Stomach (tissue), 19 donors: ENCODE measurements at places on chromosomes 11 and 22. TPM values are rescaled to one million over a fixed set of nuclear protein-coding genes. Genes with fewer than 3 reads are reported as not detected.

Gene SLC37A2
- total RNA-seq: not detected

Gene BLID
- not detected for total RNA-seq

Gene SCARF2
- 6.4 TPM for total RNA-seq

Gene SPI1
- total RNA-seq: 8.2 TPM

Gene FGF19
- total RNA-seq: not detected

Gene LMF2
- total RNA-seq: 58.5 TPM

Gene NCAM1
- 67.7 TPM for total RNA-seq

GRCh38 chr11:130480711-130481140 lies 32.3 kb downstream of the ADAMTS15 start:
- DNase-seq: no peak

- peak; percentile 86 for DNase-seq
These were observed 32.0 kb downstream of the TMEM184B start for GRCh38 chr22:38240734-38241252.

GRCh38 chr22:27224485-27225374 lies 567.3 kb downstream of the MIAT start:
- DNase-seq: peak; percentile 85

DNA sequence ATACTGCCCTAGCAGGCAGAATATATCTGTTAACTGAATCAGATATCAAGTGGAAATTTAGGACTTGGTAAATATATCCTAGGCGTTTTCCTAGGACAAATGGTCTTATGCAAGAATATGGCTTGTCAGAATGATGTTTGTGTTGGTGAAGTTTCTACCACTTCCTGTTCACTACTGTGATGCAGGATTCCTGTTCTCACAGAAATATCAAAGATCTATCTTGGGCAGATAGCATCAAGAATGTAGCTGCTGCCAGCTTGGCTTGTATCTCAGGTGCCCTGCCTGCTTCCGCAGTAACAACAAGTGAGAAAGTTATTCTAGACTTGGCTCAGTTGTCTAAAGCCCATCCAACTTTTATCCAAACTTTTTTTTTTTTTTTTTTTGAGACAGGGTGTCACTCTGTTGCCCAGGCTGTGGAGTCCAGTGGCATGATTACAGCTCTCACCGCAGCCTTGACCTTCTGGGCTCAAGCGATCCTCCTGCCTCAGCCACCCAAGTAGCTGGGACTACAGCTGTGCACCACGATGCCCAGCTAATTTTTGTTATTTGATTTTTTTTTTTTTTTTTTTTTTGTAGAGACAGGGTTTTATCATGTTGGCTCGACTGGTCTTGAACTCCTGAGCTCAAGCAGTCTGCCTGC lies 61.3 kb downstream of the PPME1 start:
- DNase-seq: no peak

GRCh38 chr11:66559142-66559865 lies 9.1 kb downstream of the CTSF start:
- DNase-seq: peak; percentile 66

DNA sequence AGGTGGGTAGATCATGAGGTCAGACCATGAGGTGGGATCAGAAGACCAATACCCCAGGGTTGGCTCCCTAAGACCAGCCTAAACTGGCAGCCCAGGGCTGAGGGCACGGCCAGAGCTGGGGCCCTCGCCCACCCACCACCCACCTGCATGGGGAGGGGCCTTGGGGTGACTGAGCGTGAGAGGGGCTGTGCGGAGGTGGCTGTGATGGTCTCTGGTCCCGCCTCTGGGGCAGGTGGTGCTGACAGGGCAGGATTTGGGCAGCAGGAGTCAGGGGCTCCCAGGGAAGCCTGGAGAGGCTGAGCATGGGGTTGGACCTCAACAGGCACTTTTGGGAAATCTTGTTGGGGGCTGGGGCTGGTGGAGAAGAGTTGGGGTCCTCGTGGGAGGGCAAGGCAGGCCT lies 39.8 kb upstream of the MUC5AC start:
- DNase-seq: no peak

- DNase-seq: no peak
These were observed 18.4 kb downstream of the STIM1 start for GRCh38 chr11:3873712-3874349.

- no peak for DNase-seq
These were observed 575.3 kb upstream of the B3GAT1 start for GRCh38 chr11:134987223-134987768.

- DNase-seq: no peak
These were observed 96.9 kb downstream of the MTMR3 start for GRCh38 chr22:29979777-29980321.

DNA sequence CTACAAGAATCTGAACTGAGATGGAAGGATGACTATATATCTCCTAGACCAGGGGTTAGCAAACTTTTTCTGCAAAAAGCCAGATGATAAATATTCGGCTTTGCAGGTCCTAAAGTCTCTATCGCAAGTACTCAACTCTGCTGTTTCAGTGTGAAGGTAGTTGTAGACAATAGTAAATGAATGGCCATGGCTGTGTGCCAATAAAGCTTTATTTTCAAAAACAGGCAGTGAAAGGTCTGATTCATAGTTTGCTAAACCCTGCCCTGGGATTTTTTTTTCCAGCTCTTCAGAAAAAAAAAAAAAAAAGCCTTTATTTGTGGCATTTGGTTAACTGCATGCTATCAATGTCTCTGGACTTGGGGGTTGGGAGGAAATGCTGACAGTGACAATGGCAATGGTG lies 37.5 kb downstream of the FAM227A start:
- DNase-seq: no peak

GRCh38 chr11:17734986-17735817 lies 621 bp downstream of the KCNC1 start:
- peak; percentile 72 for DNase-seq

DNA sequence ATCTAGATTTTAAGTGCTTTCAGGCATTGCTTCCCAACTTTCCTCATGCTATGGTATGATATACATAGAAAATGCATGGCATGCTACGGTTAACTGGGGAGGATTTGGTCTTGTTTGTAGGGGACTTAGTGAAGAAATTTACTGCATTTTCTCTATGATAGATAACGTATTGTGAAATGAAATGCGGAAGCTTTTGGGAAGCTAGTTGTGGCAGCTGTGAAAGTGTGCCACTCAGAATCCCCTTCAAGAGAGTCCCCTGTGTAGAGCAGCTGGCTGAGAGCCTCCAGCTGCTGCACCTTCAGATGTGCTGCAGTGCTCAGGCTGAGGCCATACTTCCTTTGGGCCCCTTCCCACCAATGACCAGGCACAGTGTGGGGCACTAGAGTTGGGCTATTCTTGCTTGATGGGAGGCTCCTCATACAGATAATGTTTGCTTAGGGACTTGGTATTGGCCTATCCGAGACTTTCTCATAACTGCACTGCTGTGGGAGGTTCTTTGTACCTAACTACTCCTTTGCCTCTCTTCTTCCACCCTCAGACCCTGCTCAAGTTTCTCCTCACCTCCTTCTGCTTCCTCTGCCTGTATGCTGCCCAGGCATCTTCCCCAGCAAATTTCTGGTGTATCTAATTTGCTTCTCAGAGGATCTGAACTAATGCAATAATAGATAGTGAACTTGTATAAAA lies 67.3 kb downstream of the HIPK3 start:
- no peak for DNase-seq

DNA sequence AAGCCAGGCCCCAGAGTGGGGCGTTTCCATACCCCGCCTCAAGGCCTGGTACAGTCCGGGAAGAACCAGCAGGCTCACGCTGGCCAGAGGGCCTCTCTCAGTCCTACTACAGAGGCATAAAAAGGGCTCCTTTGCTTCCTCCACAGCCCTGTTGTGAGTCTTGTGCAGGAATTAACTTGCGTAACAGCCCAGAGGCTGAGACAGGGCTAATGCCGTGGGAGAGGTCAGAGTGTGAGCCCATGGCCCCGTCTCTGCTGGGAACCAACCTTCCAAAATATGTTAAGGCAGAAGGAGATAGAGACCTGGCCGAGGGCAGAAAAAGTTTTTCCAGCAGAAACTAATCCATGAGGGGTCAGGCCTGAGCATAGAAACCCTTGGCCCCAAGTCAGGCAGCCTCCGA lies 19.9 kb upstream of the TMEM184B start:
- no peak for DNase-seq

- DNase-seq: no peak
These were observed 2.2 kb upstream of the MTA2 start for GRCh38 chr11:62603776-62604299.

DNA sequence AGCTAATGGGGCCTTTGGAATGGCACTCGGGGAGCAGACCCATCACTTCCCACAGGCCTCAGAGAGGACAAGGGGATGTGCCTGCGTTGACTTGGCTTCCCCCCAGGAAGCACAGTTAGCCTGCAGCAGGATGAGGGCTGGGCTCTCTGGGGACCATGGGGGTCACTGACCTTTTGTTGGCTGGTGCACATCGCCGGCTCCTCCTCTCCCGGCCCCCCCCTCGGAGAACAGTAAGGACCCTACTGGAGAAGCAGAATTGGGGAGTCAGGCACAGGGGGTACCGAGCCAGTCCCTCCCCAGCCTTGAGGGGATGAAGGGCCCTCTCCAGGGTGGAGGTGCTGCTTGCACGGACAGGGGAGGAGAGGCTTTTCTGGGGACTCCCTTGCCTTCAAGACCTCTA lies 32.8 kb downstream of the NRXN2 start:
- DNase-seq: no peak

DNA sequence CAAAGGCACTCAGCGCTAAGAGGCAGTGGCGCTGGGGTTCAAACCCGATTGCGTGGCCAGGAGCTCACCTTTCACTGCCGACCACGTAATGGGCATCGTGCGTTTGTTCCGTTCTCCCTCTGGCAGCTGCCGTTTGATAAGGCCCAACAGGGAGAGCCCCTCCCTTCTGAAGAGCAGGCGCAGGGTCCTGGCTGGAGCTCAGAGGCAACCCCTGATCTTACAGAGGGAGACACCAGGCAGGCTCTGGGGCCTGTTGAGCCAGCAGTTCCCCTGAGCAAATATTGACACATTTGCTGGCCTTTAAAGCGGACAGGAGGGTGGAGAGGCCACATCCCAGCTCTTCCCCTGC lies 11.7 kb upstream of the C1QTNF6 start:
- DNase-seq: no peak

DNA sequence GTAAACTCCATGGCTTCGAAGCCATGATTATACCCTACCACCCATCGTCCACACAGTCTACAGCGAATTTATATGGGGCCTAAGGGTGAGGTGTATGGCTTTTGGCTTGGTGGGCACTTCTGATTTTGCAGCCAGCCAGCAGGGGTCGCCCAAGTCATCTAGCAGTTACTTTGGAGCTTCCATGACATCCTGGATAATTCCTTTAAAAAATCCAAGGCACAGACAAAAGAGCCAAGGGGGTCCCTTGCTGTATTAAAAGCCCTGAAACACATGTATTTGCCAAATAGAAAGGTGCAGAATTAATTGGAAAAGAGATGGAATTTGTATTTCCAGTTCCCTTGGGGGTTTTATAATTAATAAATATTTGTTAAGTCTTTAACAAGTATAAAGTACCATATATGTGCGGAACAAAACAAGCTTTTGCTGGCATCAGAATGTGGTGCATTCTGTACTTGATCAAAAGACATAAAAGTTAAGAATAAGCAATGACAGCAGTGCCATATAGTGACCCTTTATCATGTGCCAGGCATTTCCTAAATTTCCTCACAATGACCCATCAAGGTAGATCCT lies 132.8 kb upstream of the PITPNB start:
- DNase-seq: peak; percentile 90

DNA sequence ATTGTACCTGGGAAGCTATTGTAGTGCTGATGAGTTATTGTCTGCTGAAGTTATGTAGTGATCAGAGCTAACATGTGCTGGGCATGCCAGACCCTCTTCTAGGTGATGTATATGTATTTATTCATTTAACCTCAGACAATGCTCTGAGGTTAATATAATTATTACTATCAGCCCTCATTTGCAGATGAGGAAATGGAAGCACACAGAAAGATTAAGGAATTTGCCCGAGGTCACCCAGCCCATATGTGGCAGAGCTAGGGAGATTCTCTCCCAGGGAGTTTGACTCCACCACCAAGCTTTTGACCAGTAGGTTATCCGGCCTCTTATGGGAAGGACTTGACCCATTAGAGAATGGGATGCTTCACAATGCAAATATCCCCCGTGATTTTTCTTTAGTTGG lies 114.2 kb upstream of the NAV2 start:
- DNase-seq: no peak

DNA sequence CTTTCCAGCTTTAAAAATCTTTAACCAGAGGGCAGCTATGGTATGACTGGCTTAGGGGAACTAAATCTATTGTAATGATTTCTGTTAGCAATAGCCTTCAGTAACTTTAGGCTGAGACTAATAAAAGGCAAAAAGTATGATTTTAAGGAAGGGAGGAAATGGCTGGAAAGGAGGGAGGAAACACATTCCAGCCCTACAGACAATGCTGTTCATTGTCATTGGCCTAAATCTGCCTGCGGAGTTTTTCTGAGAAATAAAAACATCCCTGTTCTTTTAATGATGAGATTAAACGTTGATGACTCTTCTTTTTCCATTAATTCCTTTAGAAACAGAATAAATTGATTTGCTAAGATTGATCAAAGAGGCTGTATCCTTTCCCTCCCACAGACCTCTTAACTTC lies 99.6 kb upstream of the GRAMD1B start:
- no peak for DNase-seq

DNA sequence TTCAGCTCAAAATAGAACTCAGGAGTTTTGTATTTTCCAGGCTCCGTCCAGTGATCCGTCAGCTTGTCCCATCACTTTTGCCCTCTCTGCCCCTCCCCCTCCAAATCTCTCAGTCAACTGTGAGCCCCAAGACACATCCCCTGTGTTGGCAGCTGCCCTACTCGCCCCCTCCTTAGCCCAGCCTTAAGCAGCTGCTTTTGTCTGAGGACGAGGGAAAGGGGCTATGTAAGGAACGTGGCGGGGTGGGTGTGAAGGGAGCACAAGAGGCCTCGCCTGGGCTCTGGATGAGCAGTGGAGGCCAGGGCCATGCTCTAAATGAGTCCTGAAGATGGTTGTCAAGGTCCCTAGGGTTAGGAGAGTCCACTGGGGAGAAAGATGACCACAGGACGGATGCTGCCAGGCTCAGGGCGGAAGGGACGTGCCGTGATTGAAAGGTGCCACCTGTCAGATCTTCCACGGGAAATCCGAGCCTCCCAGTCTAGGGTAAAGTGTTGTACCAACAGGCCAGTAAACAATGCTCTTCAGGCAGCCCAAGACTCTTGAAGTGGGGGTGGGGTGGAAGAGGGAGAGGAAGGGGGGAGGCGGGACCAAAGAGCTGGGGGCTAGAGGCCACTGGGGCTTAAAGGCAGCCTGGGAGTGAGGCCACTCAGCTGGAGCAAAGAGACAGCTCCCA lies at the start of gene SMTNL1:
SMTNL1 (plus strand) TSS at position 649 of the 673 bp plus-strand sequence. CDS start 5,048 bp downstream, outside the sequence.
- no peak for DNase-seq

DNA sequence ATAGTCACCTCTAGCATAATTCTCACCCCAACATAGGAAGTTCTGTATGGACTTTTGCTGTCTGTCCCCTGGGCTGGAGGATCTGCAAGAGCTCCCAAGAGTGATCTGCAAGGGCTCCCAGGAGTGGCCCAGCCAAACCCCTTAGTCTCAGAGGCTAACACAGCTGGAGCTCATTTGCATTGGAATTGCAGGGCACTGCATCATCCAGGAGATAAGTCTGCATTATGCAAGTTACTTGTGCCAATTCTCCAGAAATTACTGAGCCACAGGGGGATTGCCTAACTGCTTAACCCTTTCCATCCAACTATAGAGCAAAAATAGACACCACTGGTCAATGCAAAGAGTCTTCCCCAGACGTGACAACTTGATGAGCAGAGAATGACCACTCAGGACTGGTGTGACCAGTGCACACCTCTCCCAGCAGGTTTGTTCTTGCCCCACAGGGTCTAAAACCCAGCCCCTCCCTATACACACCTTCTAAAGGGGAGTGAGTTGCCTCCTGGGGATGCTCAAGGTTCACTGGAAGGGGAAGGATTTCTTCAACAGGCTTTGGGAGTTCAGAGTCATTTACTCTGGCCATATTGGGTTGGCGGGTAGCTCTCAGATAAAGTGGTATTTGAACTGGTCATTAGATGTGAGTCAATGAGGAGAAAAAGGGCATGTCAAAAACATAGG lies 38.4 kb downstream of the POU2AF3 start:
- DNase-seq: no peak

- no peak for DNase-seq
These were observed 13.1 kb downstream of the MIAT start for GRCh38 chr22:26670459-26670858.
